Skin of body (tissue), 3 donors: ENCODE measurements at places on chromosomes 7 and 10.
A peak's percentile ranks its signal among the peaks of the same experiment; 100 is the strongest.

GRCh38 chr10:59709395-59710125 is at the start of gene SLC16A9:
SLC16A9 (minus strand) TSS chr10:59709850; CDS start chr10:59684291, 25,559 bp downstream.
- peak; percentile 36 for DNase-seq

DNA sequence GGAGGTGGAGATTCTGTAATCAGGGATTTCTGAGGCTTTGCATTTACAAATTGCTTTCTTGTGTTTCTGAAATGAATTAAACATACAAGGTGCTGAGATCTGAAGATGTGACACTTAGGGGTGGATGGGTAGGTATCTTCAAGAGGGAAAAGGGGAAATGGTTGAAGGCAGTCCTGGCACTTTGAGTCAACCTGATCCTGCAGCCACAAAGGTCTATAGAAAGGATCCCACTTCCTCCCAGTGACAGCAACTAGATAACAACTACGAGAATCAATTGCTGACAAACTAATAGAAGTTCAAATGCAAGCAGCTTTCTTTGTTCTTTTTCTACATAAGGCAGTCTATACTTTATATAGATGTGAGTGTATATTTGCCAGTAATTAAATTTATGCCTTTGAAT is 553.3 kb downstream of the MDFIC start:
- no peak for DNase-seq

DNA sequence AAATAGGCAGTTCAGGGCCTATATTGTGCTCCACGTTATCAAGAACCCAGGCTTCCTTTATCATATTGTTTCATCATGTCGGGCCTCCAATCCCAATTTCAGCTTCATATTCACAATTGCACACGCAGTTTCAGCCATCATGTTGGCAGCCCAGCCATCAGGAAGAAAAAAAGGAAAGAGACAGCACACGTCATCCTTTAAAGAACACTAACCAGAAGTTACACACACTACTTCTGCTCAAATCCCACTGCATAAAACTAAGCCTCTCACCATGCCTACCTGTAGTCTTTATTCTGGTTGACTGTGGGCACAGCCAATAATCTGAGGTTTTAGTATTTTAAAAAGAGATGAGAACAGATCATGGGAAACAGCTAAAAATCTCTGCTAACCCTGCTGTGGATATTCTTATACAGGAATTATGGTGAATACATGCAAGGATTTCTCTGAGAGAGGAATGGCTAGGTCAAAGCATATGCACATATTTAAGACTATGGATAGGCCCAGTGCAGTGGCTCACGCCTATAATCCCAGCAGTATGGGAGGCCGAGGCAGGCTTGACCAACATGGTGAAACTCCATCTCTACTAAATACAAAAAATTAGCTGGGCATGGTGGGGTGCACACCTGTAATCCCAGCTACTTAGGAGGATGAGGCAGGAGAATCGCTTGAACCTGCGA is 534.4 kb downstream of the ETV1 start:
- DNase-seq = no peak

DNA sequence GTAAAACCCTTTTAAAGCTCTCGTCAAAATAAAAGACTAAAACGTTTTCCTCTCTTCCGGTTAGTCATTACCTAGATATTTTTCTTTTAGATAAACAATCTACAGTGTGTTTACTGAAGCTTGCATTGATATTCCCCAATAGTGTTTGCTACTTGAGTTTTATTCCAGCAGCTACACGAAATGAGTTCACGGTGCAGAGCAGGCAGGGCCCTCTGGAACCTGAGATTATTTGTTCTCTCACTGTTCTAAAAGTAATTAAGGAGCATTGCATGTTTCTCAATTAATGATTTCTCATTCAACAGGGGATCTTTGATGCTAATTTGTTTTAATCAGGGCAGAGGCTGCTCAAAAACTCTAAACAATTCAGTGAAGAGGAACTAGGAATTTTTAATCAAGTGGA is 319.7 kb downstream of the GFRA1 start:
- DNase-seq = no peak

DNA sequence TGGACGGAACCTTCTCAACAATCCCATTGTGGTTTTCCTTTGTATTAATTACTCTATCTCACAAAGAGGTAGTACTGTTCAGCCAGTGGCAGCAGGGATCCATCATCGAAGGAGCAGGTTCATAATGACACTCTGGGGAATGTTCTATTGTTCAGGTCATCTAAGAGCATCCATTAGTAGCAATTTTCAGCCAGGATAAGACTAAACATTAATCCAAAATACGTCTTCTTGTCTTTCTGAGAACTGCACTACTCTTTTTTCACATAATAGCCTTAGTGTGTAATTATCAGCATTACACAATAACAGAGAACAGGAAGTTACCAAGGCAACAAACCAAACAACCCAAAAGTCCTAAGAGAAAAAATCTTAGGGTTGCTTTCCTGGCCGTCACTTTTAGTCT is 259.5 kb upstream of the VWC2 start:
- DNase-seq = no peak

GRCh38 chr10:810351-810846 is 120.9 kb upstream of the DIP2C start:
- no peak for DNase-seq
